Heart right ventricle (tissue), 16 donors: ENCODE measurements at places on chromosomes 1 and 21.

GRCh38 chr21:29238053-29238966, 60.4 kb upstream of the BACH1 start:
- DNase-seq = no peak

- DNase-seq = no peak
Measured at GRCh38 chr21:29177800-29178199, 47.4 kb downstream of the MAP3K7CL start.

DNA sequence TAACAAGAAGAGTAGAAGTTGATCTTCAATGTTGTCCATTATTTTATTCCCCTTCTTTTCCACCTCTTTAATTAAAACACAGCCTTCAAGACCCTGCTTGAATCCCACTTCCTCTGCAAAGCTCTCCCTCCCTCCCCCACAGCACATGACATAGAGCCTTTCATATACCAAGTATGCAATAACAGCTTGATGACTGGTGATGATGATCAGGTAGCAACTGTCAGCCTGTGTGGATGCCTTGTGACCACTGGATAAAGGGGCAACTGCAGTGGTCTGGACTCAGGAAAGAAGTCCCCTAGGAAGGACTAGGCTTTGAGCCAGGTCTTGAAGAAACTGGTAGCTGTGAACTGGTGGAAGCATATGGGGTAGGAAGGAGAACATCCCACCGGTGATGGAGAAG, 53.8 kb upstream of the PRDX6 start:
- DNase-seq = no peak

DNA sequence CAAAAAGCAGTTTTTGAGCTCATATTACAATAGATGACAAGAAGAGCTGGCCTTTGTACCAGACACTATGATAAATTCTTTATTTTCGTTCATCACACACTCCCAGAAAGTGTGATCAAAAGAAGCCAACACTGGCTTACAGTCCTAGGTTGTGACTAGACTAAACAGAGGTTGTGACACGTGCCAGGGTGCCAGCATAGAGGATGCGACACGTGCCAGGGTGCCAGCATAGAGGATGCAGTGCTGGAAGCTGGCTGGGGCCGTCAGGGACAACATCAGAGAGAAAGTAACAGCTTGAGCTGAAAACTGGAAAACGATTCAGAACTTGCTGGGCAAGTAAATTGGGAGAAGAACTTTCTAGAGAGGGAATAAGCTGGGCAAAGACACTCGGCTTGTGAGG, 2.2 kb downstream of the MTARC1 start:
- no peak for DNase-seq

GRCh38 chr1:219179293-219179692, 5.6 kb downstream of the LYPLAL1 start:
- DNase-seq = no peak

DNA sequence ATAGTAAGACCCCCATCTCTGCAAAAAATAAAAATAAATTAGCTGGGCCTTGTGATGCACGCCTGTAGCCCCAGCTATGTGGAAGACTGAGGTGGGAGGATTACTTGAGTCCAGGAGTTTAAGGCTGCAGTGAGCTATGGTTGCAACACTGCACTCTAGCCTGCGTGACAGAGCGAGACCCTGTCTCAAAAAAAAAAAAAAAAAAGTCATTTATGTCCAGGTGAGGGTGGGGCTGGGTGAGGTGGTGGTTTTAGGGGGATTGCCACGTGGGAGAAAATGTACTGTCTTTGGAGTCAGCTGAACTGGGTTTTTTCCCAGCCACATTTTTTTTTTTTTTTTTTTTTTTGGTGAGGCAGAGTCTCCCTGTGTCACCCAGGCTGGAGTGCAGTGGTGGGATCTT, 6.7 kb downstream of the PIK3CD start:
- no peak for DNase-seq

DNA sequence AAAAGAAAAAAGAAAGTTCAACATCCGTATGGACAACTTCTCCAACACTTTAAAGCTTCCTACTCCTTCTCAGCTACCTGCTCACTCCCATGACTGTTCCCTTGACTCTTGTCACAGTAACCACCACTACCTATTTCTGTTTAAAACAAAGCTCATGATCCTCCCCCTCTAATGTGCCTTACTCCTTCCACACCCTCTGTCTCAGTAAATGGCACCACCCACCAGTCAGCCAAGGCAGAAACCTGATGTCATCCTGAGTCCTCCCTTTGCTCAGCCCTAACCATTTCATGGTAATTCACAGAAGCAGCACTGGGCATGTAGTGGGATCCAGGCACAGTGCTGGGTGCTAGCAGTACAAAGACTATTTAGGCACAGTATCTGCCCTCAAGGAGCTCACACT, 63.0 kb upstream of the PPM1J start:
- DNase-seq = no peak

GRCh38 chr1:78339490-78339889, 151.3 kb upstream of the PTGFR start:
- no peak for DNase-seq

- peak; percentile 1 for DNase-seq
Measured at GRCh38 chr1:149848340-149849110, 50.8 kb upstream of the BOLA1 start.

DNA sequence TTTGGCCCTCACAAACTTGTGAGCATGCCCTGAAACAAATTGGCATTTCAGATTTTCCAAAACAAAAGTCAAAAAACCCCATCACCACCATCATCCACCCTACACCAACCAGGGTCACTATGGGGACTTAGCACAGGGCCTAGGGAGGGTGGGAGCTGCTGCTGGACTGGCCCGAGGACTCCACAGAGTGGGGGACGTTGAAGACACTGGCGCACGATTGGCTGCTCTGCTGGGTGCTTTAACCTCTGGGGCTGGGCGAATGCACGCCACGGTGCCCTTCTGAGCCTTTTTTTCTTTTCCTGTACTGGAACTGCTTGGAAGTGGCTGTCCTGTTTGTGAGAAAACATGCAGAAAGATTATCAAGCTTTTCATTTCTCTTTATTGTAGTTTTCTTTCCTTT, 92.8 kb downstream of the CD247 start:
- DNase-seq = no peak

- no peak for DNase-seq
Measured at GRCh38 chr1:207089627-207090355, 1.1 kb downstream of the C4BPB start.

GRCh38 chr1:181806746-181807145, 254.8 kb downstream of the ZNF648 start:
- no peak for DNase-seq

DNA sequence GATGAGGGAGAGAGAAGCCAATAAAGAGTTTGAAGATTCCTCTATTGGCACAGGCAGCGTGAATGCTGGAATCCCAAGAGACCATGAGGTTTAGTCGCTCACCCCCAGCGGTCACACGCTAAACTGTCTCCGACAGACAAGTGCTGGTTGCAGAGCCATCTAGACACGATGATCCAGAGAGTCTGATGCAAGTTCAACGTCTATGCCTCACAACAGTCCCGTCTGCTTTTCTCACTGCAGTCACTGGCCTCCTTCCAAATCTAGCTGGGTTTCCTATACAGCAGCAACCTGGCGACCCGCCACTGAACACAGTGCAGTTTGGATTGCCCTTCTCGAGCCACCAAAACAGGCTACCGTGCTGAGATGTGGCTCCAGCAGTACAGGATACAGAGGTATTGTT, 98.6 kb upstream of the KRTAP19-8 start:
- no peak for DNase-seq

DNA sequence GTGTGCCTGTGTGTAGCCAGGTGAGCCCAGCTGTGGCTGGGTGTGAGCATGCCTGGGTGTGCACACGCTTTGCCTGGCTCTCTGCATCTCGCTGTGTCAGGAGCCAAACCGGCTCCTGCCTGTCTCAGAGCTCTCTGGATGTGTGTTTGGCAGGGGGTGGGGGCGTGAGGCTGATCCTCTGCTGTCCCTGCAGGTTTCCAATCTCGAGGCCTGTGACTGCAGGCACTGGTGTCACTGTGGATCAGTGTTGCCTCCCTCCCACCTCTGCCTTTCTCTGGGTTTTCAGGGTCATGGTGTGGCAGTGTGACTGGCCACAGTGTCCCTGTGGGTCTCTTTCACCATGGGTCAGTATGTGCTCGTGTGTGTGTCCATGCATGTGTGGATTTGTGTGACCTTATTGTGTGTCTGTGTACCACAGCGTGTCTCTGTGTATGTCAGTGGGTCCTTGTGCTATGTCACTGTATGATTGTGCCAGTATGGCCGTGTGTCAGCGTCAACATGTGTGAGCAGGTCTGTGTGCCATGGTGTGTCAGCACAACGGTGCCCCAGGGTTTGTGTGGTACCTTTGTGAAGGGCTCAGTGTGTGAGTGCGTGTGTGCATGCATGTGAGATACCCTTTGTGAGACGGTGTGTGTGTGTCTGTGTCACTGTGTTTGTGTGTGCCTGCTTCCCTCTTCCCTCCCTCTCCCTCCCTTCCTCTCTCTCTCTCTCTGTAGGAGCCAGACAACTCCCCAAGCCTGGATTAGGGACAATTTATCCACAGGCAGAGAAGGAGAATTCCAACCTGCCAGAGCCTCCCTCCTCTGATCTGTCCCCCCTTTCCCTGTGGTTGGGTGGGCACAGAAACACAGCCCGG, 43.4 kb downstream of the AHDC1 start:
- DNase-seq = no peak

- no peak for DNase-seq
Measured at GRCh38 chr1:19479351-19480120, 5.8 kb downstream of the CAPZB start.
